ENCODE measurements at places on chromosomes 7 and 10.

GRCh38 chr10:103692952-103693811 lies 162.2 kb downstream of the SH3PXD2A start:
- DNase-seq = peak; percentile 30

DNA sequence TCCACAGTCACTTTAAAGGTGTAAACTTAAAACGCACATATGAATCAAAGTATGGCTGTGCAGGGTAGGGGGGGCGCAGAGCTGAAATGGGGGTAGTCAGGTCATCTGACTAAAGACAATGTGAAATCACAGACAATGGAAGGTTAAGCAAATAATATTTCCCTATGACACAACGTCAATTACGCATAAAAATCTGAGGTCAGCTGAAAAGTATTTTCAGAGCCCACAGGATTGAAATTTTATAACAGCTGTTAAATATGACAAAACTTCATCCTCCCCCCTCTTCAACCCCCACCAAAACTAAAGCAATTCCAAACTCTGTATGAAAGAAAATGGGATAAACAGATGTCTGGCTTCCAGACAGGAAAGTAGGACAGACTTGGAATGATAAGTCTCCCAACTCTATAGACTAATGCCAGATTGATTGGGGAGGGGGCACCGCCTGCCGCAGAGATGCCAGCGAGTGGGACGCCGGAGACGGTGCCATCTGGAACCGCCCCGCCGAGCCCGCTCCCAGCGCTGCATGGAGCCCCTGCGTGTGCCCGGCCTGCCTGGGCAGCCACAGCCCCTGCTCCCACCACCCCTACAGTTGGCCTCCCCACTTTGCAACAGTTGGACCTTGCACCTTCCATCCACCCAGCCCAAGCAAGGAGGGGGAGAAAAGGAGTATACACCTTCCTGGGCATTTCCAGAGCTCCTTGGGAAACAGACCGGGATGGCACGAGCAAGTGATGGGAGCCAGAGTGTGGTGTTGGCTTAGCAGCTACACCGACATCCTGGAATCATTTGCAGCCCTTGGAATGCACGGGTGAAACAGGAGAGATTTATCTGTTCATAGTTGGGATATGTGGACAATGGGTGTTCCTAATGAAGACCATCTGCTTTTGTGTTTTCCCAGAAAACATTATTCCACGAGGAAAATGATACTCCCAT lies 10.7 kb downstream of the EBF3 start:
- DNase-seq = no peak

DNA sequence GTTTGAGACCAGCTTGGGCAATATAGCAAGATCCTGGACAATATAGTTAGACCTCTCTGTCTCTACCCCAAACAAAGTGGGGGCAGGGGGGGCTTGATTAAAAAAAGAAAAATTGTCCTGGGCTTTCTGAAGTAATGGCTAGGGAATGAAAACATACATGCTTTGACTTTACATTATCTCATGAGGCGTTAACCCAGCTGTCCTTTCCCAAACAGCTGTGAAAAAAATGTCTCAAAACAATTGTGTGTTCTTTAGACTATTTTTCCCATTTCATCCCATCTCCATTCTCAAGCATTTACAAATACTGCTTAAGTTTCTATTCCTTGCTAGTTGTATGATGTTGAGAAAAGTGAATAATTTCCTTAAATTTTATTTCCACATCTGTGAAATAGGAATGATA lies 27.0 kb upstream of the CDK13 start:
- DNase-seq = no peak

DNA sequence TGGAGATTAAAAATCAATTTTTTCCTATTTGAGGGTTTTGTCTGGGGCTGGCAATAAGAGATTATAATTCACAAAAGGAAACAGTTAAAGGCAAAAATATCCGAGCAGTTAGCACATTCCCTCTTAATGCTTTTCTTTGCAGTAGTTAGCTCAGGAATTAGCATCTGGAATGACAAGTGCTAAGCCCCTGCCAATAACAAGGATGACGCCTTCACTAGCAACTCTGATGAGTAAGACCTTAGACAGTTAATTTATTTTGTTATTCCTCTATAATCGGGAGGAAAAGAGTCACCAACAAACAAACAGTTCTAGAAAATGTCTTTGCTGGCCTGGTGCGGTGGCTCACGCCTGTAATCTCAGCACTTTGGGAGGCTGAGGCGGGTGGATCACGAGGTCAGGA lies 151.3 kb downstream of the TRIL start:
- DNase-seq = no peak

DNA sequence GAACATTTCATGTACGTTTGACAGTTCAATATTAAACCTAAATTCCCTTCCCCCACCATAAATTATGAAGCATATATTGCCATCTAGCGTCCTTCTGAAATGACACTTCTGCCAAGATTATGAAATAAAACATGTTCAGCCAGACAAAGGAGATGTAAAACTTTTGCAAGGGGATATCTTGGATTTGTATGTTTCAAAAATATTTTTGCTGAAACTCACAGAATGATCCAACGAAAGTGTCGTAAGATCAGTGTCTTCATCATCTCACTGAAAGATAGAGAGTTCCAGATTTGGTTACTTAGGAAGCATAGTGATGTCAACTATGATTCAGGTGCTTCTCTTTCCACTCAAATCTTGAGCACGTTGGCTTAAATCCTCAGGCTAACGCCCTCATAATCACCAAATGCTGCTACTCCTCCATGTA lies 904.3 kb downstream of the XPNPEP1 start:
- no peak for DNase-seq

DNA sequence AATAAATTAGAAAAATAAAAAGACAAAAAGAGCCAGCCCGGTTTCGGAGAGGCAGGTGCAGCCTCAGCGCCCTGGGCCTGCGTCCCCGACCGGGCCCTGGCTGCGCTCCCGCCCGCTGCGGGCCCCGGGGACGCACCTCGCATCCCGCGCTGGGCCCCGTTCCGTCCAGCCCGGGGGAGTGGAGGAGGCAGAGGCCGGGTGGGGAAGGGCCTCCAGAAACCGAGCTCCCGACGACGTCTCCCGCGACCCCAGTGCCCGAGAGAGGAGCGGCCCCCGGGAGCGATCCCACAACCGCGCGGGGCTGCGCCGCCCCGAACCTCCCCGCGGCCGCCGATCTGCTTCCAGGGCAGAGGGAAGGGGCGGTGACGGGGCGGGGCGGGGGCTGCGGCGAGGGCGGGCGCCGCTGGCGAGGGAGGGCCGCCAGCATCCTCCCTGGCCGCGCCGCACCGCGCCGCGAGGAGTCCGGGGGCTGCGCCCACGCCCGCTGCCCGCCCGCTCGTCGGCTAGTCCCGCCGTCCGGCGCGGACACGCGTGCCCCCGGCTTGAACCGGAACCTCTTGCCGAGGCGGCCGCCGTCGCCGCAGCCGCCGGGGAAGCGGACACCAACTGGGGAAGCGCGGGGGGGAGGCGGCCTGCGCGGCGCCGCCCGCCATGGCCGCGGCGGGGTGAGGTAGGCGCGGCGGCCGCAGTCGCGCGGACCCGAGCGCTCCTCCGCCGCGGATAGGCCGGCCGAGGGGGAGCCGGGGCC lies at the start of gene CCNY:
TSS of gene CCNY (plus strand) at position 426 of the 748 bp plus-strand sequence. CDS start 545 bp downstream, outside the sequence.
- DNase-seq = peak; percentile 85

DNA sequence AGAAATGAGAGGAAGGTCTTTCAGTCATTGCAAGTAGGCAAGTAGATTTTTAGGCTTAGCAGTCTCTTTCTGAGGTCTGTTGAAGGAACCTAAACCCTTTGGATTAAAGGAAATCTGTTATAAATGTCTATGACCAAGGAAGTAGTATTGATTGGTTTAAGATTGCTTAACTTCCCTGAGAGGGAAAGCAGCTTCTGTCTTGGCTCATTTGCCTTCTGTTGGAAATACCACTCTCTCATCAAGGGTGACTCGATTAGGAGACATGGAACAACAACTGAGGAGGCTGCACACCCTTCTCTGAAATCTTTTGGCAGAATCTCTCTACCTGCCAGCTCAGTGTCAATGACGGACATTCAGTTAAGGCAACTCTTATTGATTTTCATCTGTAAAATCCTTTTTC lies 282.9 kb downstream of the PRKG1 start:
- no peak for DNase-seq

- no peak for DNase-seq
These were observed 124.4 kb downstream of the HGF start for GRCh38 chr7:81645435-81645834.

DNA sequence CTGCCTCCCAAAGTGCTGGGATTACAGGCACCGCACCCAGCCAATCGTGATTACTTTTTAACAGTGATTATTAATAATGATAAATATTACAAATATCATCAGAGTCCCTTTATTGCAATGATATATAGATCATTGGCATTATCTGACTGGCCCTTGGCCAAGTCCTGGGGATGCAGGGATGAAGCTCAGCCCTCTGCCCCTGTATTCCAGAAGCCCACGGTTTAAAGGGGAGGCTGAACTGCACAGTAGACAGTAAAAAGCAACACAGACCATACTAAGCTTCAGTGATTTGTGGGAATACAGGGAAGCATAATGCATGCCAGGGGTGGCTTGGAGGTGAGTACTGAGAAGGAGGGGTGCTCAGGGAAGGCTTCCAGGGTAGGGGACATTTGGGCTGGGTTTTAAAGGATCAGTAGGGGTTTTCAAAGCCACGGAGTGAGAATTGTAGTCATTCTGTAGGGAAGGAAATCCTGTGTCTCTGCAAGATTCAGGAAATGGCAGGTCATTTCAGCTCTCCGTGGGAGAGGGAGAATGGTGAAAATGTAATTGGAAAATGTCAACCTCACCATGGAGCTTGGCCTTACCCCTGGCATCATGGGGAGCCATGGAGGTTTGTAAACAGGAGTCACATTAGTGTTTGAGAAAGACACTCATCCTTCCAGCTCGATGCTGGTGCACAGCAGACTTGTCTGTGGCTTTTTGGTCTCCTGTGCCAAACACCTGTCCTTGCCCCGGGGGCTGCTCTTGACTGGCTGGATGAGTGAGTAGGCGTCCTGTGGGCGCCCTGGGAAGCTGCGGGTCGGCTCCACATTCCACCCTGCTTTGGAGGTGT lies 8.8 kb downstream of the ADAMTS14 start:
- no peak for DNase-seq

DNA sequence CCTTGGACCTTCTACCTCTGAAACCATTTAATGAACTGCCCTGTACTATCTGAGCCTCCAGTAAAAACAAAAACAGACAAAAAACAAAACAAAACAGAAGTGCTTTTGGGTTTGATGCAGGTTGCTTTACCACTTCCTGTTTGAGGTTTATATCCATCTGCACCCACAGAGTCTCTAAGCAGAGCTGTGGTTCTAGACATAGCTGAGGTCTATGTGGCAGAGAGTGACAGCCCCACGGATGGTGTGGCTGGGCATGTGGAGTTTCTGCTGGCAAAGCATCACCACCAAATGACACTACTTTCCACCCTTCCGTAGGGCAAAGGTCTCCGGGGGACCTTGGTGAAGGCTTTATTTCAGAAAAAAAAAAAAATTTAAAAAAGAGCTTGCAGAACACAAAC lies 754.2 kb downstream of the GRID1 start:
- peak; percentile 73 for DNase-seq

DNA sequence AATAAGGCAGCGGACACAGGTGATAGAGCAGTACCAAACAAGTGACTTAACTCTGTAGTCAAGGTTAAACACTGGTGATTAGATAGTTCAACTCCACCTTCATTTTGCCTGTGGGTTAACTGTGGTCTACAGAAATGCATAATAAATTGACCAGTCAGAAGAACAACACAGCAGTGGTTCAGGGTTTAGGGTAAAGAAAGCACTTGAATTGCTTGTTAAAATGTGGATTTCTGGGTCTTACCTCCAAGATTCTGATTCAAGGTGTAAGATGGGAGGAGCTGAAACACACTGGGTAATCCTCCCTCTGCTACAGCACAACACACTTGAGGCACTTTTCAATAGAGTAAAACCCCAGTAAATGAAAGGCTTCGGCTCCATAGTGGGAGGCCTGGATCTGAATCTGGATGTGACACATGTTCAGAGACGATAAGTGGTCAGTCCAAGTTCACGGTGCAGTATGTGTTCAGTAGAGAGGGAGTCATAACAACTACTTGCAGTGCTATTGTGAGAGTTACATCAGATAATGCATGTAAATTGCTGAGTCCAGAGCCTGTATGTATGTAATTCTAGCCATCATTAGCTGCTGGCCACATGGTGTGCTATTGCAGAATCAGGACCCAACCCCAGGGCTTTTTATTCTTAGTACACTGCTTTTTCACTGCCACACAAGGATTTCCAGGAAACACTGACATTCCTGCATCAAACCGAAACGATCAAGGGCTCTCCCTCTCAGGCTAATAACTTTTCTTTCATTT lies 141.7 kb downstream of the SORCS1 start:
- no peak for DNase-seq

- DNase-seq = peak; percentile 32
These were observed 29.4 kb upstream of the SGMS1 start for GRCh38 chr10:50653142-50653541.

Data from activated CD4-positive, alpha-beta T cell treated with anti-CD3 and anti-CD28 coated beads, Interleukin-2, Interleukin-6, amounts not matched to agents 100 ng/mL and 50 ng/mL, durations not matched to agents 16 hours and 8 hours (primary cell).